Activated B cell treated with CpG ODN at 0.5 μM for 24 hours (primary cell): ENCODE measurements at places on chromosomes 3 and 15.

DNA sequence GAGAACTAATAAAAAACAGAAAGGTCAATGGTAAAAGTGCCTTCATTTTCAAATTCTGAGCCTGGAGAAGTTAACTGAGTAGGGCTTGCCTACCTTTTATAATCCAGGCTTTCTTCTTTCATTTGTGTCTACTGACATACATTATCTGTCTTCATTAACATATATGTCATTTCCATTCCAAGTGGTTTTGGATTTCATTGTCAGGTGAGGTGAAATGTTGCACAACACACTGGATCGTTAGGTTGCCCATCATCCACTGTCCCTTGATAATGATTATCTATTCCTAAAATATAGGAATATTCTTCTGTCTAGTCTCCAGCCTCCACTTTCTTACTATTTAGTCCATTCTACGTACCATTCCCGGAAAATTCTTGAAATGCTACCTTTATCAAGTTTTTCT is 55.0 kb upstream of the CP start:
- DNase-seq, result no peak

GRCh38 chr3:35635407-35635806 is 3.9 kb upstream of the ARPP21 start:
- DNase-seq, result no peak

GRCh38 chr15:27956285-27956684 is 142.8 kb downstream of the OCA2 start:
- DNase-seq, result no peak

- no peak for DNase-seq
These were observed 45.9 kb downstream of the FAM43A start for GRCh38 chr3:194731506-194732073.

DNA sequence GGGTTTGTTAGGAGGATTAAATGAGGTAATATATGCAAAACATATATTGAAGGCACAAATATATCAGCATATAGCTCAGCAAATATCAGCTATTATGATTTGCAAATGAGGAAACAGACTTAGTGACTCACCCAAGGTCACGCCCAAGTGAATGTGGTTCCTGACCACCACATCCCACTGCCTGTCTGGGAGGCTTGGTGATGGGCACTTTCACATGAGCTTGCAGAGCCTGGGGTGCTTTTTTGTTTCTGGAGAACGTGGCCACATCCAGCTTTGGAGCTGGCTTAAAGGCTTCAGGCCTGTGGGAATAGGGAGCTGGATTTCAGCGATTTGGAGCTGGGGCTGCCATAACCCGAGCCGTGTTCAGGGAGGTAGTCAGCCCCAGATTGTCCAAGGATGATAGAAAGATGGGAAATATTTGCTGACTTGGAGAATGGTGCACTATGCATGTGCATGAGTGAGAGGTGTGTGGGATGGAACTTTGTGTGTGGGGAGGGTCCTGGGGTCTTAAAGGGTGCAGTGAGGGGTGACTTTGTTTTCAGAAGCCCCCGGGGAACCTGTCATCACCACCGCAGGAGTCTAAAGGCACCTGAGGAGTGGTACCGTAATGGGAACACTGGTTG is 12.0 kb upstream of the FGD5 start:
- DNase-seq, result no peak

GRCh38 chr3:162421721-162422120 is 925.1 kb downstream of the OTOL1 start:
- no peak for DNase-seq

DNA sequence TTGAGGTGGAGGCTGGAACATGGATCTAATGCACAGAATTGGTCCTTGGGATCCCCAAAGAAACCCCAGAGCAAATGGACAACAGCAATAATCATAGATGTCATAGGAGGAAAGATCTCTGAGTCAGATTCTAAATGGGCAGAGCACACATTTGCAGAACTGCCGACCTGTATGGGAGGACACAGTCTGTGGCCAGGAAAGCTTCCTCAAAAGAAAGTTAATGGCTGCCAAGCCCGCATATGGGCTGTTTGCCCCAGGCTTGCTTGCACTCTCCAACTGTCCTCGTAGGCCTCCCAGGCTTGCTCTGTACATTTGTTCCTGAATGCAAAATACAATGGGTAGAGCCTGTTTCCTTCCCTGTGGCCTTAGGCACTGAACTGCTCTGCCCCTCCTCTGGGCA is 102.0 kb upstream of the PLXNA1 start:
- DNase-seq, result no peak

GRCh38 chr15:43212299-43212698 is 8.5 kb downstream of the EPB42 start:
- DNase-seq, result no peak

DNA sequence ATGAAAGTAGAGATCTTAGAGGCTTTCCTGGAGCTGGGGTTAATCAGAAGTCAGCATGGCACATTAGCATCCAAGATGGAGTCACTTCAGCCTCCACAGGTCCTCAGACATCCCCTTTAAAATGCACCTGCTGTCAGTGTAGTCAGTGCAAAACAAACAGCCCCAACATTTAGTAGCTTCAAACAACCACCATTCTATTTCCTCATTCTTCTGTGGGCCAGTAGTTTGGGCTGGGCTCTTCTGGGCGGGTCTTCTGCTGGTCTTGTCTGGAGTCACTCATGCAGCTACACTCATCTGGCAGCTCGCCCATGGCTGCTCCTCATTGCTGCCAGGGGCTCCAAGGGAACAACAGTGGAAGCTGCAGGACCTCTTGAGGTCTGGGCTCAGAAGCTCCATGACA is 99.9 kb downstream of the TLE3 start:
- DNase-seq, result no peak

GRCh38 chr15:57820119-57820518 is 113.6 kb downstream of the POLR2M start:
- no peak for DNase-seq

GRCh38 chr3:36864180-36865053 is 80.4 kb downstream of the TRANK1 start:
- no peak for DNase-seq

- no peak for DNase-seq
These were observed 40.5 kb downstream of the FEZF2 start for GRCh38 chr3:62332835-62333244.

DNA sequence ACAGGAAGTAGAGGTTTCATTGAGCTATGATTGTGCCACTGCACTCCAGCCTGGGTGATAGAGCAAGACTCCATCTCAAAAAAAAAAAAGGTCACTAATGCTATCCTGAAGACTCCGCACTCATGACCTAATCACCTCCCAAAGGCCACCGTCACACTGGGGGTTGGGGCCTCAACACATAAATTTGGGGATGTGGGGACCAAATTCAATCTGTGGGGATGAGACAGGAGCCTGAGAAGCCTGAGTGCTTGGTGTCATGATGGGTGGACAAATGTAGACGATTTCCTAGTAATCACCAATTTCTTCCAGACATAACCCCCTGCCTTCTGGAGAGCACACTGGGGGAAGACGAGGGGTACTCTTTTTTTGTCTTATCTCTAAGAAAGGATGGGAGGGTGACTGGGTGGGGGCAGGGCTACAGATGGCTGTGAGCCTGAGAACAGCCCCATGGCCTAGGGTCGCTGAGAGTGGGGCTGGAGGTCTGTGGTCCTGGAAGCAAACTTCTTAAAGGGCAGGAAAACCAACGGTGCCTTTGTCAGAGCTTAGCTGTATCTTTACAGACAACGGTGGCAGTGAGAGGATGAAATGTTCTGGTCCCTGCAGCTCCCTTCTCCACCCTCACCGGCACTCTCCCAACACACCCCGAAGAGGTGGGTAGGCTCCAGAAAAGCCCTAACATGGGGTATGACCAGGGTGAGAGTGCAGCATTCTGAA is 16.6 kb upstream of the KLF13 start:
- DNase-seq, result no peak

DNA sequence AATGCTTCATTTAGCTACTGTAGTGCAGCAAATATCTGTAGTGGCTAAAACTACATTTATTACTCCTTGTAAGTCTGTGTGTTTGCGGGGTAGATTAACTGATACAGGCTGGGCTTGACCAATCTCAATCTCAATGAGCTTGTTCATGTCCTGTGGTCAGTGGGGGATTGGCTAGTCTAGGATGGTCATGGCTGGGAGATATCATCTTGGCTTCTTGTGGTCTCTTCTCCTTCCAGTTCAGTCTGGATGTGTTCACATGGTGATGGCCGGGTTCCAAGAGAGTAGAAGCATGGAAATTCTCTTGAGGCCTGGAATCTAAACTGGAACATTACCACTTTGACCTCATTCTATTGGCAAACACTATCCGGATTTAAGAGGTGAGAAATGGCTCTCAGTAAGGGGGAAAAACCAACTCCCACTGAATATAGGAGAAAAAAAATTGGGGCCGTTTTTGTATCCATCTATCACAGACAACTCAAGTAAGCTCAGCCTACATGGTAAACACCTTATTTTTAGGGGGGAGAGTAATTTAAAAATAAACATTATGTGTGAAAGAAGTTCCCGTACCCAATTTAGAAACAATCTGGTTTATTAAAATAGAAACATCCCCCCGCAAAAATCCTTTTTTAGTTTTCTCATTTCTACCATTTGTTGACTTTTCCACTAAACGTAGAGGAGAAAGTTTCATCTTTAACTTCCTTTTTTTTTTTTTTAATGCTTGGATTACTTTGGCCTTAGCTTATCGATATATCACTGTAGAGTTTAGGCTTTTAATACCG is 284.9 kb upstream of the TBC1D5 start:
- DNase-seq, result no peak

GRCh38 chr3:62134061-62134496 is 239.3 kb downstream of the FEZF2 start:
- DNase-seq, result no peak

GRCh38 chr3:165159760-165160421 is 36.3 kb downstream of the SLITRK3 start:
- DNase-seq, result no peak

GRCh38 chr15:59300618-59301139 is 72.0 kb downstream of the MYO1E start:
- no peak for DNase-seq

GRCh38 chr3:152416808-152417580 is 148.3 kb downstream of the MBNL1 start:
- no peak for DNase-seq

- DNase-seq, result no peak
These were observed 53.0 kb upstream of the FGD5 start for GRCh38 chr3:14765576-14766427.

GRCh38 chr3:69085833-69086722 is 1.3 kb downstream of the ARL6IP5 start:
- peak; percentile 31 for DNase-seq

GRCh38 chr3:195537995-195538394 is 5.1 kb downstream of the PPP1R2 start:
- no peak for DNase-seq

- no peak for DNase-seq
These were observed 10.5 kb downstream of the ITIH4 start for GRCh38 chr3:52819936-52820335.

DNA sequence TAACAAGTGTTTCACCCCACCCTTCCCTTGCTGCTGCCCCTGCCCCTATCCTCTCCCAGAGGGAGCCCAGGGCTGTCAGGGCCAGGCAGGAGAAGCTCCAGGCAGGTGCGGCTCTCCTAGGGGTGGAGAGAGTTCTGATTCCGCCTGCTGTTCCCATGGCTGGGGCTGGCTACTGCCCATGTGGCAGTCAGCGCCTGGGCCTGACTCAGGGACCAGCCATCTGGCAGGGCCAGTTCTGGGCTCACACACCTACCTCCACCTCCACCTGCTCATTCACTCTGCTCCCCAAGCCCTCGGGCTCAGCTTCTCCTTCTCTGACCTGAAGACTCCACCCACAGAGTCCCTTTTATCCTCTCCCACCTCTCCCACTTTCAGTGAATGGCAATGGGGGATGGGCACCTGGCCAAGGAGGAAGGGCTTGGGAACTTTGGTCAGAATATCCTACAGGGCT is 23.4 kb downstream of the AMOTL2 start:
- no peak for DNase-seq

- no peak for DNase-seq
These were observed 36.7 kb downstream of the SMAD3 start for GRCh38 chr15:67101911-67102598.

DNA sequence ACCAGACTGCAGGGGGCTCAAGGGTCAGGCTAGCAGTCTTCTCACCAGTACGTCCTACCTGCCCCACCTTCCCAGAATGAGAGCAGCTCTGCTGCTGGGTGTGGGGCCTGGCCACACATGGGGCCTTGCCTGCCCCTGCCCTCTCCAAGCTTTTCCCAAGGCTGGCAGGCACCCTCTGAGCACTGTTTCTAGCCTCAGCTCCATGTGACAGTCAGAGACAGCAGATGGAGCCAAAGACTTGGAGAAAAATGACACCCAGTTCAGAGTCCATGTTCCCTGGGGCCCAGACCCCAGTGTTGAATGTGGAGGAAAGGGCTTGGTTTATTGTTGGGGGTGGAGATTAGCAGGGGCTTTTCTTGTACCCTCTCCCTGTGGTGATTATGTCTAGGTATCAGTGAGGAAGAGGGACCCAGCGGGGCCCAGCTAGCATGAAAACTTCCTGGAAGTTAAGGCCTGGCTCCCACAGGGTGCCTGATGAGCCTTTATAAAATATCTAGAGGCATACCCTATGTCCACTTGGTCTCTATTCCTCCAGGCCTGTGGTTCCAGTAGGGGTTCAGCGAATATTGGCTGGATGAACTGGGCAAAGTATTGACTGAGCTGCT is 153.8 kb downstream of the EEFSEC start:
- DNase-seq, result no peak

- DNase-seq, result no peak
These were observed 264.5 kb downstream of the CHST2 start for GRCh38 chr3:143384076-143384475.

GRCh38 chr3:78632925-78633553 is 1134.8 kb downstream of the ROBO1 start:
- no peak for DNase-seq

DNA sequence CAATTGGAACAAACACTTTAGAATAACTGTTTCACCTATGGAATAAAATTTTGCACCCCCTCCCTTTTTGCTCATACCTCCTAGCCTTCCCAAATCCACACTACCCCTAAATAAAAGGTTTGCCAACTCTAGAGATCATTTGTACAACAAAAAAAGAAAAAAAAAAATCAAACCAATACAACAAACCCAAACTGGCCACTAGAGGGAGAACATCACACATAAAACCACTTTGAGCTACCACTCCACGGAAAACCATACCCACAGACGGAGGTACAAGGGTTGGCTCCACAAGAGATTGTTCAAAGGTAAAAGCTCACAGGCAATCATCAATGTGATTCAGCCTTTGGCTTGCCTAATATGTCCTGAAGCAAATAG is 47.6 kb downstream of the SETMAR start:
- DNase-seq, result no peak

DNA sequence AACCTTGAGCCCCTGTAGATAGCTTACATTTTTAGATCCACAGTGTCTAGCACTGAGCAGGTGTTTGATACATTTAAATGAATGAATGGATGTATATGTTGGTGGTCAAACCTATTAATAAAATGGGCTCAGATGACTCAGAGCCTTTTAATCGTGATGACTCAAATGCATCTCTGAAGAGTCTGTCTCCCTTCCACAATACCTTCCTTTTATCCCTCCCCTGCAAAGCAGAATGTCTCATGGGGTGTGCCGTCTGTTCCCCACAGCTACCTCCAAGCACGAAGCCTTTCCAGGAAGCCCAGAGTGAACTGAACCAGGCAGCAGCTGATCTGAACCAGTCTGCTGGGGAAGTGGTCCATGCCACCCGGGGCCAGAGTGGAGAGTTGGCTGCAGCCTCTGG is 303.5 kb upstream of the TPM1 start:
- no peak for DNase-seq

- no peak for DNase-seq
These were observed 89.2 kb downstream of the MYO5A start for GRCh38 chr15:52439470-52439869.

- no peak for DNase-seq
These were observed 10.2 kb downstream of the ZIC4 start for GRCh38 chr3:147395899-147396711.
